Osteoblast (primary cell): ENCODE measurements at places on chromosomes 2 and 18. TPM values are rescaled to one million over a fixed set of nuclear protein-coding genes. Genes with fewer than 3 reads are reported as not detected.
A peak's percentile ranks its signal among the peaks of the same experiment; 100 is the strongest.

GRCh38 chr2:240935103-240935876 lies 29.2 kb downstream of the CROCC2 start:
- peak; percentile 67 for DNase-seq

Gene CYS1
- 0.36 and 1.5 TPM in 2 replicates for total RNA-seq

DNA sequence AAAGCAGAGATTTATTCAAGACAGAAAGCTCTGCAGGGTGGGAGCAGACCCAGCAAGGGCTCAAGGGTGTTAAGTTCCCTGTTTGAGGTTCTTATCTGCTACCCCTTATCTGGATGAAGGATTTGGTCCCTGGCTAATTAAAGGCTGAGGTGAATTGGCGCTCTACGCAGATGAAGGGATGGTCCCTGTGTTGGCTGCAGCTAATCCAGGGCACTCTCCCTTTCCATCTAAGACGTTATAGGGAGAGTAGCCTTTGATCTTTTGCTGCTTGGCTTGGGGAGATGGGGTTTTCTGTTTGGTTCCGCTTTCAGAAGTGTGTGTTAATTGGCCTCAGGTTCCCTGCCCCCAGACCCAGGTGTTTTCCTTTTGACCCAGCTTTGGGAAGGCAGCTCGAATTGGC lies 17.0 kb downstream of the FAM228A start:
- no peak for DNase-seq

Gene GAL3ST2
- total RNA-seq = 0.29 and 0.36 TPM in 2 replicates

Gene ARHGAP25
- under 0.01 and 0.29 TPM in 2 replicates for total RNA-seq

DNA sequence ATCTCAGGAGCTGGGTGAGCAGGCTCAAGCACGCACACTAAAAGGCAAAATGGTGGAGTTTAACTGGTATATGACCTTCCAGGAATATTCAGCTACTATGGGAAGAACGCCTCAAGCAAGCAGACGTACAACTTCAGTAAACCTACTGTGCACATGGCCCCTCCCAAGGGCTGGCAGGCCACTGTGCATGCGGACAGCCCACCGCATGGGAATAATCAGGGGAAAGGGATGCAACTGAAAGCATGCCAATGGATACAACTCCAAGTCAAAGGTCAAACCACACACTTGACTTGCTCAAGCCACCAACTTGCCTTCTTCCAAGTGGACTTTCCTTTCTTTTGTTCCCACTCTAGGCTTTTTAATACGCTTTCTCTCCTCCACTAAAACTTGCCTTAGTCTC lies 121.6 kb upstream of the SNTG2 start:
- no peak for DNase-seq

Gene IL1R1
- 89.8 and 116 TPM in 2 replicates for total RNA-seq
